ENCODE measurements at places on chromosomes 4 and X. TPM values are rescaled to one million over a fixed set of nuclear protein-coding genes. Genes with fewer than 3 reads are reported as not detected.

NEXMIF gene
- 60.9 TPM for total RNA-seq

C4orf54 gene
- under 0.01 TPM for total RNA-seq

USP26 gene
- total RNA-seq: not detected

ARHGEF9 gene
- 89.3 TPM for total RNA-seq

TKTL2 gene
- 0.46 TPM for total RNA-seq

Measured in diencephalon (tissue), 1 donor.